ENCODE measurements at places on chromosomes 13 and 19.

DNA sequence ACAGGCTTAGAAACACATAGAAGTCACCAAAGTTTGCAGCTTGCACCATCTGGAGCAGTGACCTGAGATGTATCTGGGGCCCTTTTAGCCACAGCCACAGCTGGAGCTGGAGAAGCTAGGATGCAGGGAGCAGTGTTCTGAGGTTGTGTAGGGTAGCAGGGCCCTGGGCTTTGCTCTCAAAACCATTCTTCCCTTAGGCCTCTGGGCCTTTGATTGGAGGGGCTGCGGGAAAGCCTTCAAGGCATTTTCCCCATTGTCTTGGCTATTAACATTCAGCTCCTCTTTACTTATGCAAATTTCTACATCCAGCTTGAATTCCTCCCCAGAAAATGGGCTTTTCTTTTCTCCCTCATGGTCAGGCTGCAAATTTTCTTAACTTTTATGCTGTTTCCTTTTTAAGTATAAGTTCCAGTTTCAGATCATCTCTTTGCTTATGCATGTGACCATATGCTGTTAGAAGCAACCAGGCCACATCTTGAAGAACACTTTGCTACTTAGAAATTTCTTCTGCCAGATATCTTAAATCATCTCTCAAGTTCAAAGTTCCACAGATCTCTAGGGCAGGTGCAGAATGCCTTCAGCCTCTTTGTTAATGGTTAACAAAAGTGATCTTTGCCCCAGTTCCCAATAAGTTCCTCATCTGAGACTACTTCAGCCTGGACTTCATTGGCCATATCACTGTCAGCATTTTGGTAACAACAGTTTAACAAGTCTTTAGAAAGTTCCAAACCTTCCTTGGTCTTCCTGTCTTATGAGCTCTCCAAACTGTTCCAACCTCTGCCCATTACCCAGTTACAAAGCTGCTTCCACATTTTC, 48.5 kb downstream of the NBEA start:
- no peak for DNase-seq

DNA sequence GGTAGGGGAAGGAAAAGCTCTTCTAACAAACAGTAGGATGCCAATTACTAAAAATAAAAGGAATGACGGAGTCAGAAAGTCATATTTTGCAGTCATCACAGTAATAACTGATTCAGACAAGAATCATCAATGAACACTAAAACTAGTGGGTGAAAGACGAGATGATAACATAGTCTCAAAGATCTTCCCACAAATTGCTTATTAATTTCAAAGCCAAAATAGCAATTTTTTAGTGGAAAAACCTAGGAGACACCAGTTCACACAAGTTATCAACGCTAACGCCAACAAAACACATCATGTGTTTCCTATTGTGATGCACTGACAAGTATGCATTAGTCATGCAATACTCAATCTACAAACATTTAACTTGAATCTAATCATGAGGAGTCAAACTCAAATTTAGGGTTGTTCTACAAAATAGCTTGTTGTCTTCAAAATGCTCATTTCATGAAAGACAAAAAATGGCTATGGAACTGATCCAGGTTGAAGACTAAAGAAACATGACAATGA, 18.6 kb downstream of the ZNF233 start:
- no peak for DNase-seq

GRCh38 chr19:15274477-15274876, 42.2 kb upstream of the EPHX3 start:
- DNase-seq = no peak

DNA sequence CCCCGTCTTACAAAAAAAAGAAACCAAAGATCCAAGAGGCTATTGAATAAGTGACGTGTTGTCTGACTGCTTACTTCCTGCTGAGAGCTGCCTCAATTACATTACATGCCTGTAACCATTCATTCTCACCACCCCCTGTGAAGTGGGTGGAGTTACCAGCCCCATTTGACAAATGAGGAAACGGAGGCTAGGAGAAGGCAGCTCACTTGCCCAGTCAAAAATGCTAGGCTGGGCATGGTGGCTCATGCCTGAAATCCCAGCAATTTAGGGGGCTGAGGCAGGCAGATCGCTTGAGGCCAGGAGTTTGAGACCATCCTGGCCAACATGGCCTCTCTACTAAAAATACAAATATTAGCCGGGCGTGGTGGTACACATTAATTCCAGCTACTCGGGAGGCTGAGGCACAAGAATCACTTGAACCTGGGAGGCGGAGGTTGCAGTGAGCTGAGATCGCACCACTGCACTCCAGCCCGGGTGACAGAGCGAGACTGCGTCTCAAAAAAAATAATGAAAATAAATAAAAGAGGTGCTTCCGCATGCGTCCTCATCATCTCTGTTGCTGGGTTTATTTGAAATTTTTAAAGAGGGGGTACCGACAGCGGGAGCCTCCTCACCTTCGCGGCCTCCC, 499 bp downstream of the LSM7 start:
- DNase-seq = peak; percentile 64

DNA sequence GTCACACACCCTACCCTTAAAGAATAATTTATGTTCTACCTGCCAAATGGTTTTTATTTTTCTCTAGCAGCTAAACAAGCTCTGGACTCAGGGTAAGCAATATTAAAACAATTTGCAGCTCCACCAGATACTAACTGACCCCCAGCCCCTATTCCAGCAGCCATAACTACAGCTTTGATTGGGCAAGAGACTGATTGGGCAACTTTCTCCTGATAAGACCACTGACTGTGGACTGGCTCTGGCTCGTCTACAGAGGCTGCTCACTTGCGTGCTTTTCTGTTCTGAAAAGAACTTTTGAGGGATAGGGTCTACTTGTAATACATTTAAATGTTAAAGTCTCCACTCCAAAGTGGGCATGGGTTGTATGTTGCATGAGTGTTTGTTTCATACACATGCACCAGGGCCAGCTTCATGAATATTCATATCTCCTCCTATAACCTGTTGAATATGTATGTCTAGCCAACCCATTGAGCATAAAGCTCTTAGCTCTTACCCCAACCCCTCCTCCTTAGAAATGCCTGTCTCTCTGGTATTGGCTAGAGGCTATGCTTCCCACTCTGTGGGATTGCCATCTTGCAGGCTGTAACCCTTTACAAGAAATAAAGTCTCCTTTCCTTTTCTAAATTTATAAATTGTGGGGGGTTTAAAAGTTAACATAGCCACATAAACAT, 19.9 kb downstream of the OR7A5 start:
- no peak for DNase-seq

DNA sequence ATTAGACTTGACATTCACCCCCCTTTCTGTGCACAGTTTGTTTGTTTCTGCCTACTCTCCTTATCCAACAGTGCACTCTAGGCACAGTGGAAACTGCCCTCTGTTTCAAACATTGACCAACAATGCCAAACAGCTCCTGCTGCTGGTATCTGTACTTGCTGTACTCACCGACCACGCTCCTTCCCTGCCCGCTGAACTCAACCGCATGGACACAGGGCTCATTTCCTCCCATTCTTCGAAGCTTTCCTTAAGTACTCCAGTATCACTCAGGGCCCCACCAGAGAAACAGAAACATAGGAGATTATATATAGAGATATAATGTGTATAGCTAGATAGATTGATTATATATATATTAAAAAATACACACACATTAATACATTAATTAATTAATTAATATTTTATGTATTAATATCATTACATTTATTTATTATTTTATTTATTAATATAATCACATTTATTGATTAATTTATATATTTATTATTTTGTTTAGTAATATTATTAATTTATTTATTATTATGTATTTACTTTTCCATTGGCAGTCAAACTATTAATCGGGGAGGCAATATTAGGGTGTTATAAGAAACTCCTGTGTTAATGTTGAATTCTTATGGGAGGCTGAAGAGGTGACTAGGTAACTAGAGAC, 1528.2 kb downstream of the EFNB2 start:
- DNase-seq = no peak

DNA sequence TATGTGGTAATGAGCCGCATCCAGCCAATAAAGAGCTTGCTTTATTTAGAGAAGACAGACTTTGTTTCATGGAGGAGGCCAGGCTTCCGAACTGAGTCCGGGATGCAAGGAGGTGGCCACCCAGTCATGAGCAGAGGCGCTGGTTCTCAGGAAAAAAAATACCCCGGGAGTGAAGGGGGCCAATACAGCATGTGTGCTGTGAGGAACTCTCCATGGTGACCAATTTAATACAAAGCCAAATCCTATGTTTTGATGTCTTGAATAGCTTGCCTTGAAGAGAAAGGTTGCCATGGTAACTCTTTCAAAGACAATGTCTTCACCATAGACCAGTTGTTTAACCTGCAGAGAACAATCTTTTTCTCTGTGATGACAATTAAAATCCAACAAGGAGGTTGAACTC, 43.4 kb upstream of the PDCD5 start:
- DNase-seq = no peak

GRCh38 chr19:31648347-31648746, 299.1 kb upstream of the TSHZ3 start:
- DNase-seq = no peak

DNA sequence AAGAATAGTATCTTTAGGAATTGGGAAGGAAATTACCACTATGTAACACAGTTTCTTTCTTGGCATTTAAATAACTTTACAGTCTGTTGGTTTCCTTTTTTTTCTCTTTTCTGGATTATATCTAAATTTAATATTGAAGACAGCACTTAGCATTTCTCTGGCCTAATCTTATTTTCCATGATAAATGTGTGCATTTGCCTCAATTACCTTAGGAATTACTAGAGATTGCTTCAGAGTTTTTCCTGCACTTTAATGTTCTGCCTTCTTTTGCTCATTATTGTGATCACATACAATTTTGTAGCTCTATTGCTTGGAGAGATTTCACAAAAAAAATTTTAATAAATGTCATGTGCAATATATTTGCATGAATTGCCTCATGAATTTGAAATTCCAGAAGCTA, 25.1 kb downstream of the DCT start:
- no peak for DNase-seq

- DNase-seq = no peak
These were observed 5.1 kb downstream of the MYPOP start for GRCh38 chr19:45897261-45897812.

DNA sequence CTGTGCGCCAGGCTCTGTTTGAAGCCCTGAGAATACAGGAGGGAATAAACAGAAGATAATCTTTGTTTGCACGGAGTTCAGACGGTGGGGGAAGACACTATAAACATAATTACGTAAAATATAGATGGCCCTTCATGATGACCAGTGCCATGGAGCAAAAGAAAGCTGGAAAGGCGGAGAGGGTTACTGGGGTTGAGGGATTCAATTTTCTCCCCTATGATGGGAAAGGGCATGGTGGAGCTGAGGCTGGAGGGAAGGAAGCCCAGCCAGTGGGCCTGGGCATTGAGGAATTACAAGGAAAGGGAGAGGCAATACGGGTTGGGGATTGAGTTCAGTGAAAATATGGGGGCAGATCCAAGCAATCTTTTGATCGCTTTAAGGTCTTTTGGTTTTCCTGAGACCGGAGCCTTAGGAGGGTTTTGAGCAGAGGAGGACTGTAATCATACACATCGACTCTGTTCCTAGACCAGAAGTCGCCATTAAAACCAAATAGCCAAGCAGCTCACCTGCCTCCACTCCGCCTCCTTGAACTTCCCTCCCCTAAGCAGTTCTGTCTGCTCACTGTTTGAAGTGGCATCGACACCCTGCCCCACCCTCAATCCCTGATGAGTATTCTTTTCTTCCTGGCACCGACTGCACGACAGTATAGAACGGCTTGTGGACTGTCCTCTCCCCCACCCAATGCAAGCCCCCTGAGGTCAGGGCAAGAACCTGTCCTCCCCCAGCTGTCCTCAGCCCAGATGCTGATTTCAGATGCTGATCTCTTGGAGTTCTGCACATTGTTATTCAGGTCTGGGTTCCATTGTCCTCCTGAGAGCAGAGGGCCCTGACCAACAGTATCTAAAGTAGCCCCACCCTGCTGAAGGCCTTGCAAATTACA, 813 bp upstream of the ZNF296 start:
- DNase-seq = no peak

DNA sequence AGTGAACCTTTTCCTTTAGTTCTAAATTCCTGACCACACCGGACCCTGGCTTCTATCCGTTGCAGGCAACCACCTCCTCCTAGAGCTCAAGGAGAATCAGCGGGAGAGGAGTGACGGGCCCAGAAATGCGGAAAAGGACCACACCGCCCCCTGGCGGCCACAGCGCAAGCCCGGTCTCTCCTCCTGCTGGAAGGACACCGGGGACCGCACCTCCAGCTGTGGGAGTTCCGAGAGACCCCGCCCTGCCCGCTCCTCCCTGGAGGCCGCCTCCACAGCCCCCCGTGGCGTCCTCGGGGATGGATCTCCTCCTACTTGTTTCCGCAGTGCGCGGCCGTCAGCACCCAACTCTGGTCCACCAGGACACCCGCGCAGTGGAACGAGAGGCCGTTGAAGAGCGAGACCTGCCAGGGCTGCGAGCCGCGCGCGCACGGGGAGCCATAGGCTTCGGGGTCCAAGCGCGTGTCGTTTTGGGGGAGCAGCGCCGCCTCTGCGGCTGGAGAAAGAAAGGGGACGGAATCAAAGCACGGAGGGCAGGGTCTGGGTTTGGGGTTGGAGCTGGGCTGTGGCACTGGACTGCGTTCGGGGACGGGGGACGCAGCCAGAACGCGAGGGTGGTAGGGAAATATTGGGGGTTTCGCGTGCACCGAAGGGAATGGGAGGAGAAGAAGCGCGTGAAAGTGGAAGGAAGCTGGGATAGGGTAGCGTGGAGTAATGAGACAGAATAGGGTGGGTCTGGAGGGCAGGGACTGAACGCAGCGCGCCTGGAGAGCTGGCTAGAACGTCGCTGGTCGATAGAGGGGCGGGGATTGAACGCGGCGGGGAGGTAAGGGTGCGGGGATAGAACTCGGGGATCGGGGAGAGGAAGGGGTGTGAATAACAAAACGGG, 2.5 kb downstream of the KLK10 start:
- DNase-seq = peak; percentile 73

DNA sequence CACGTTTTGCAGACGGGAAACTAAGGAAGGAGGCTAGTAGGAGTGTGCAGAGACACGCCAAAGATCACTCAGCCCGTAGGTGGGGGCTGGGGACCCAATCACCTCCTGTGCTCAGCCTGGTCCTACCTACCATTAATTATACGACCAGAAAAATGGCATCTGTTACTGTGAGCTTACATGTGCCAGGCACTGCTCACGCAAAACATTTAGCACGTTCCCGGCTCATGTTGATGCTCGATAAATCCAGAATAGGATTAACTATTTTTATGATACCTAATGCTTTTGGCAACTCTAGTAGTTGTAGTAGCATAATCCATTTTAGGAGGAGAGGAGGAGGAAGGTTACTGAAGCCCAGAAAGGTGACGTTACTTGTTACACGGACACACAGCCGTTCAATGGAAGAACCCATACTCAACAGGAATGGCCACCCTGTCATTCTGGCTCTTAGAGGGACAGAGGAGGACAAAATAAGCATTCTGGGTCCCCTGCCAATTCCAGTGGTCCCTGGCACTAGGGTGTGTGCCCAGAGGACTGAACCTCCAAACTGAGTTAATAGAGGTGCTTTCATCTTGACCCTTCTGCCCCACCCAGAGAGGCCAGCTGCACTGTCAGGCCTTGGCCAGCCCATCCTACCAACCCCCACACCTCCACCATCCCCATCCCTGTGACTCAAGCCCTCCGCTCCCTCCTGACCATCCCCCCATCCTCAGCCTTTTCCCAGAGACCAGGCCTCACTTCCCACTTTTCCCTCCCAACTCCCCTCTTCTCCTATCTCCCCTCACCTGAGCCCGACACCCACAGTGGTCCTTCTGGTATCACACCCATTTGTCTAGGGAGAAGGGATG, 5.0 kb upstream of the EML2 start:
- no peak for DNase-seq

GRCh38 chr13:53250977-53251376, 222.4 kb downstream of the OLFM4 start:
- no peak for DNase-seq

All from activated CD4-positive, alpha-beta T cell treated with anti-CD3 and anti-CD28 coated beads, Interleukin-2, amount 50 U/mL, for 48 hours (primary cell).